ENCODE measurements at places on chromosomes 6 and 20.

DNA sequence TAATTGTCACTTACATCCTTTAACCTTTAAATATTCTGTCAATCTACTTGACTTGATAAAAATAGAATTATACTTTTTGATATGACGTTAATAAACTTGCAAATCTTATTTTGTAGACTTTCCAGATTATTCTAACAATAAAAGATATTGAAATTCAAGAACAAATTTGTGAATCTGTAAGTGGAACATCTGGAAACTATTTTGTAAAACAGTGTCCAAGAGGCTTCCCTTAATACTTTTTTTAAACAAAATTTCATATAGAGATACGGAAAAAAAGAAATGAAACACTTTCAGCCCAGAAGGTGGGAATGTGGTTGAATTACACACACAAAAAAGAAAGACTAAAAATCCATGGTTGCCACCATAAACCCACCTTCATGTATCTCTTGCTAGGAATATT, 174.4 kb downstream of the COL19A1 start:
- DNase-seq = no peak

- DNase-seq = no peak
Observed at GRCh38 chr6:111992851-111993250, 61.1 kb upstream of the CCN6 start.

GRCh38 chr6:151494936-151495320, 1.1 kb downstream of the CCDC170 start:
- no peak for DNase-seq

DNA sequence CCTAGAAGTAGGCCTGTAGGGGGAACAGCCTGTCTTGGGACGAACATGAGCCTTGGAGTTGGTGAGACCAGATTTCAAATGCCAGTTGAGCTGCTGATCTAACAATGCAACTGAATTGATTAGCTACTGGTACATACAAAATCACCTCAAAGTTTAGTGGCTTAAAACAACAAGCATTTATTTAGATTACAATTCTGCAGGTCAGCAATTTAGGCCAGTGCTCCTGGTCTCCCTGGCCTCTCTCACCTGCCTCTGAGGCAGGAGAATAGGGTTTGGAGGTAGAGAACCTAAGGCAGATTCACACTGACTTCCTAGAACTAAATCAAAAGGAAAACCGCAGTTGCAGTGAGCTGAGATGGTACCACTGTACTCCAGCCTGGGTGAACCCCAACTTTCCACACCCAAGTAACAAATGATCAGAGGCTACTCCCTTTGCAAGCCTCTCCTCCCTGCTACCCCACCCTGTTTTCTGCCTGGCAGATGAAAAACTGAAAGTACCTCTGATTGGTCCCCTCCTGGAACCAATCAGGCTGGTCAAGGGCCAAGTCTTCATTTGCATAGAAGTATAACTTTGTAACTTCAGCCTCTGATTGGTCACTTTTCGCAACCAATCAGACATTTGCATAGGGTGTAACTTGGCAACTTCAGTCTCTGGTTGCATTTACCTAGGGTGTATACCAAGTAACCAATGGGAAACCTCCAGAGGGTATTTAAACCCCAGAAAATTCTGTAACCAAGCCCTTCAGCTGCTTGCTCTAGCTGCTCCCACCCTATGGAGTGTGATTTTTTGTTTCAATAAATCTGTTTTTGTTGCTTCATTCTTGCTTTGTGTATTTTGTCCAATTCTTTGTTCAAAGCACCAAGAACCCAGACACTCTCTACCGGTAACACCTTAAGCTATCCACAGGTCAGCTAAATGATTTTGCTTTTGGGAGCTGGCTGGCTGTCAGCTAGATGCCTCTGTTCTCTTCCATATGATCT, 8.1 kb upstream of the UBR2 start:
- DNase-seq = no peak

- DNase-seq = no peak
Observed at GRCh38 chr20:49831022-49831769, 18.6 kb downstream of the SLC9A8 start.

DNA sequence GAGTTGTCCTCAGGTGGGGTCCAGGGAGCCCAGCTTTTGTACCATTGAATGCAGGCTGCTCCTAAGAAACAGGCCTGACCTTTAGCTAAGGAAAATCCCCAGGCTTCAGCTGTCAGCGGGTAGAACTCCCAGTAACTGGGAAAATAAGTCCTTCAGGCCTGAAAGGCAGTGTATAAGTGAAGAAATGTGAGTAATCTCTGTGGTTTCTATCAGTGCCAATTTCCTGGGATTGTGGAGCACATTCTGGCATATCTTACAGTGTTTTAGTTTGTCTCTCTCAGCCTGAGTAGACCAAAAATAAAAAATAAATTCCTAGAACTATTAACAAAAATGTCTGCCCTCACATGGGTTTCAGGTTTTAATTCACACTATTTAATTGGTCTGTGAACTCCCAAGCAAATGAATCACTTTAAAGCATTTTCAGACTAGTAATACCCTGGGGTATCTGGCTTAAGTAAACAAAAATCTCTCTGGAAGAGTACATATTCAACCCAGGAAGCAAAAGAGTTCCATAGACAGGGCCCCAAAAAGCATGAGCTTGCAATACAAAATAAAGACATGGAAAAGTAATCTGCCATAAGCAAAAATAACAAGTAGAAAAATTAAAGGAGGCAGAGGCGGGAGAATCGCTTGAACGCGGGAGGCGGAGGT, 566.2 kb upstream of the NOX3 start:
- no peak for DNase-seq

- peak; percentile 87 for DNase-seq
Observed at GRCh38 chr20:63553251-63553932, 567 bp upstream of the FNDC11 start.

DNA sequence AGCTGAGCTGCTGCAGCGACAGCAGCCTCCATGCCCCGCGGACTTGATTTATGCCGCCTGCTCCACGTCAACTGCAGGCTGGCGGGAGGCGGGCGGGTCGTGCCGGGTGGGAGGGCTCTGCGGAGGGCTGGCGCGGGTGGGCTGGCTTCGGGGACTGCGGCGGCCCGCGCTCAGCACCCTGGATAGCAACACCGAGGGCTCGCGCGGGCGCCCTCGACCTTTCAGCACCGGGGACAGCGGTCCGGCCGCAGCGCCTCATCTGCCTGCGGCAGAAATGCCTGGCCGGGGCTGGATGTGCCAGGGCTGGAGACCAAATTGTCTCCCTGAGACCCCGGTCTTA, 792 bp downstream of the SNAP25 start:
- DNase-seq = peak; percentile 84

- DNase-seq = no peak
Observed at GRCh38 chr6:12772416-12772815, 55.8 kb downstream of the PHACTR1 start.

GRCh38 chr20:15831201-15831600, 742.0 kb downstream of the KIF16B start:
- DNase-seq = no peak

GRCh38 chr20:23094213-23094896, 8.2 kb upstream of the CD93 start:
- DNase-seq = no peak

- no peak for DNase-seq
Observed at GRCh38 chr6:50330347-50330746, 280.6 kb upstream of the DEFB112 start.

GRCh38 chr6:33197431-33198048, 2.9 kb downstream of the RXRB start:
- DNase-seq = peak; percentile 77

- DNase-seq = no peak
Observed at GRCh38 chr6:107712237-107712664, 111.9 kb downstream of the SCML4 start.

- DNase-seq = no peak
Observed at GRCh38 chr20:40844332-40844731, 155.3 kb upstream of the MAFB start.

DNA sequence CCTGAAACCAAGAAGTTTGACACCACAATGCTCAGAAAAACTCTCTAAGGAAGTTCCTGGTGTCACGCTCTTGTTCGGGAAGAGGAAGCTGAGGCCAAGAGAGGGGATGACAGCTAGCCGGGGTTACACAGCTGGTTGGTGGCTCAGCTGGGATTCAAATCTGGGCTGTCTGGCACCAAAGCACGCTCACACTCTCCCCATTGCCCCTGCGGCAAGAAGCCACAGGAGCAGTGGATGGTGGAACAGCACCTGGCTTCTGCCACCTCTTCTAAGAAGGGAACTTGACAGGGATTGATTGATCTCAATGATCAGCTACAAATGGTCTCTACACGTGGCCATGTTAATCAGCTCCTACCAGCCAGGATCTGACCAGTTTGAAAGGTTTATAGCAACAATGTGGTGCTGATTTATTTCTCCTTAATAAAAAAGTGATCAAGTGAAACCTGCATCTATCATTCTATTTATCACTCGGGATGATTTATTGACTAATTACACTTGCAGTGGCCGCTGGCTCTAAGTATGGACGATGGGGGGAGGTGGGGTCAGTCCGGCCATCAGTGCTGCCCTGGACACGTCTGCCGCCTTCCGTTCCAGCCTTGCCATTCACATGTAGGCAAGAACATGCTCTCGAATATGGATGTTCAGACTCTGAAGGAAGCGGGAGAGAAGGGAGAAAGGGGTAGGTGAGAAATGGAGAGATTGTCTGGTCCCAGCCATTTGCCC, 71.9 kb upstream of the TOP1 start:
- no peak for DNase-seq

DNA sequence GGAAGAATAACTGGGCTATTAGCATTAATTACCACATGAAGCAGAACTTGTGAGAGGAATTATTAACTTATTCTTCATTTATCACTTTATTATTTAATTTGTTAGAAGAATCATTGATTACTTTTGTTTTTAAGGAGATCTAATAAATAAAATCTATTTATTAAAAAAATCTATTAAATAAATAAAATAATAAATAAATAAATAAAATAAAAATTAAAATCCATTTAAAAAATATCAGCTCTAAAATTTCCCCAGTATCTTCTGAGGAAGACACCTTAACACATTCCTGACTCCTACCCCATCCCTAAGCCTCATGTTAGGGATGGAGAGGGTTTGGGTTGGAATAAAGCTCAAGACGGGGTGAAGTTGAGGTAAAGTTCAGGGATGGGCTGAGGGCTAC, 231.4 kb downstream of the CLIC5 start:
- no peak for DNase-seq

GRCh38 chr6:155327326-155328073, 13.2 kb upstream of the TFB1M start:
- no peak for DNase-seq

DNA sequence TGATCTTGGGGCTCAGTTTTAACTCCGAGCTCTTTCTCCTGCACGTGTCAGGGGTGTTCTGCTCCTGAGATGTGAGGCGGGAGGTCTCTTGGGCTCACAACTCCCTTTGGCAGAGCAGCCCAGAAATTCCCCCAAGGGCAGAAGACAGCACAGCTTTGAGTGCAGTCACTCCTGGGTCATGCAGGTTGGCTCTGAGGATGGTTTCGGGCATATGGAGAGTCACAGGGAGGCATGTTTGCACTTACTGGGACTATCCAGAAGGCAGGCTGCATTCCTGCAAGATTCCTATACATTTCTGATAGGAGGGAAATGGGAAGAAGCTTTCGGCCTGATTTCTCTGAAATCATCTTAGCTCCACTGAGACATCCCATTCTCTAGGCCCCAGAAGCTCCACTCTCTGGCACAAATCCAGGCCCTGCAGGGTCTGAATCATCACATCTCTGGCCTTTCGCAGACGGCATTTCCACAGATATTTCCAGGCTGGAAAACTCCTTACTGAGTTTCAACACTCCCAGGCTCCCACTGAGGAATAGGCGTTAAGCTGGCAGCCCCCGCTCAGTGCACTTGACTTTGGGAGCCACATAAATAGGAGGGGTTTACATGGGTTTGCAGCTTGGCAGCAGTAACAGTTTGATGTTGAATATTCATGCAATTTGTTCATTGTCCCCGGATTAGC, 39.7 kb downstream of the AGPAT4 start:
- no peak for DNase-seq

- DNase-seq = no peak
Observed at GRCh38 chr20:54524849-54525248, 49.5 kb downstream of the DOK5 start.

DNA sequence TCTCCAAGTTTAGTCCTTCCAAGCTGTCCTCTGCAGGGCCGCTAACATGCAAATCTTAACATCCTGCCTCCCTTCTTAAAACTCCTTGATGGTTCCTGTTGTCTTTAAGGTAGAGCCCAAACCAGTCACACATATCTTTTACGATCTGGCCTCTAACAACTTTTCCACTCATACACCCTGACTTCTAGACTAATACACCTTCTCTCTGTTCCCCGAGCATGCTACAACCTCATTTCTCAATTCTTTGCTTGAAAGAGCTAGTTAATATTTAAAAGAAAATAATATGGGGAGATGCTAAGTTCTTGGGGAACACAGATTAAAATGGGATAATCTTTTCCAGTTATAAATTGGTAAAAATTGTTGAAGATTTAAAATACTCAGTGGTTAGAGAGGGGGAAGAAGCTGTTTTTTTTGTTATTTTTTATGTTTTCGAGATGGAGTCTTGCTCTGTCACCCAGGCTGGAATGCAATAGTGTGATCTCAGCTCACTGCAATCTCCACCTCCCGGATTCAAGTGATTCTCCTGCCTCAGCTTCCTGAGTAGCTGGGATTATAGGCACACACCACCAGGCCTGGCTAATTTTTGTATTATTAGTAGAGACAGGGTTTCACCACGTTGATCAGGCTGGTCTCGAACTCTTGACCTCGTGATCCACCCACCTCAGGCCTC, 250.7 kb downstream of the MAFB start:
- DNase-seq = no peak

- DNase-seq = no peak
Observed at GRCh38 chr6:128413291-128413690, 107.1 kb downstream of the PTPRK start.

DNA sequence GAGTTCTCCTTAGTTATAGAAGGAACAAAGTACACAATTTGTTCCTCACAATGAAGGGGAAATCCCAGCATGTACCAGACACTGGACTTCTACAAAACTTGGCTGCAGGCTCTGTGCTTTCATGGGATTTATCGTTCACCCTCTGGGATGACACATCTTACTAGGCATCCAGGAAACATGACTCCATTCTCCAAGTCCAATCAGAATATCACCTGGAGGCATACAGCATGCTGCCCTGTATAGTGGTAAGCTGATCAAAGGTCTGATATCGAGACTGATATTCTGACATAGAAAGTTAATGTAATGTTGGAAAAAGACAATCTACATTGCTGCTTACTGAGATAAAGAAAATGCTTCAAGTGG, 6.7 kb downstream of the RWDD2A start:
- DNase-seq = no peak

DNA sequence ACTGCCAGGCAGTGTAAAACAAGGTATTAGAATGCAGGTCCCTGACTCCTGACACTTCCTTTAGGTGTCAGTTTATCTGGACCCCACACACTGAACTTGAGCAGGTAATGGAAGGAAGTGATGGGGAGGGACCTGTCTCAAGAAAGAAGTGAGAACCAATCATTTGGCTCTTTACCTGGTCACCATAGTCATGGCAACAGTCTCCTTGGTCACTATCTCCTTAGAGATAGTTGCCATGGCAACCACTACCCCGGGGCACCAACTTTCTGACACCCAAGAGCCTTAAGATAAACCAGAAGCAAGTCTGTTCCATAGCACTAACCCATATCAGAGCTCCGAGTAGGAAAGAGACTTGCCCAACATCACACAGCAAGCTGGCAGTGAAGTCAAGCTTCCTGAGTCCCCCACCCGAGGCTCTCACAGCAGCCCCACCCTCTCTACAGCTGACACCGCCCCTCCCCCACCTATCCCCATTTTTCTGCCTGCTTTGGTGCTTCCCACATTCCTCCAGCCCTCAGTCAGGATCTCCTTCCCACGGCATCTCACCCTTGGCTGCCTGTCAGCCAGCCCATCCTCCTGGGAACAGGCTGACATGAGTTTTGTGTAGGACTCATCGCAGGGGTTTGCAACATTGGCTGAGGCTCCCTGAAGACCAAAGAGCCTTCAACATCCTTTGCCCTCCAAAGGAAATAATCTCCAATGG, 16.3 kb upstream of the HM13 start:
- no peak for DNase-seq

- no peak for DNase-seq
Observed at GRCh38 chr20:52817511-52817910, 154.6 kb upstream of the TSHZ2 start.

Data from upper lobe of right lung (tissue), 1 donor.